ENCODE measurements at places on chromosomes 3 and 15. TPM values are rescaled to one million over a fixed set of nuclear protein-coding genes. Genes with fewer than 3 reads are reported as not detected.

GRCh38 chr15:40906091-40906990 lies 12.1 kb downstream of the VPS18 start:
- DNase-seq = peak; percentile 70

GRCh38 chr3:54353946-54354345 lies 231.6 kb downstream of the CACNA2D3 start:
- DNase-seq = no peak

GRCh38 chr15:40769274-40770146 lies at the start of gene C15orf62:
Gene C15orf62 (plus strand): TSS chr15:40769980. CDS start chr15:40770496, 516 bp downstream.
- DNase-seq = peak; percentile 82

GRCh38 chr3:81380234-81380633 lies 381.2 kb downstream of the GBE1 start:
- no peak for DNase-seq

DNA sequence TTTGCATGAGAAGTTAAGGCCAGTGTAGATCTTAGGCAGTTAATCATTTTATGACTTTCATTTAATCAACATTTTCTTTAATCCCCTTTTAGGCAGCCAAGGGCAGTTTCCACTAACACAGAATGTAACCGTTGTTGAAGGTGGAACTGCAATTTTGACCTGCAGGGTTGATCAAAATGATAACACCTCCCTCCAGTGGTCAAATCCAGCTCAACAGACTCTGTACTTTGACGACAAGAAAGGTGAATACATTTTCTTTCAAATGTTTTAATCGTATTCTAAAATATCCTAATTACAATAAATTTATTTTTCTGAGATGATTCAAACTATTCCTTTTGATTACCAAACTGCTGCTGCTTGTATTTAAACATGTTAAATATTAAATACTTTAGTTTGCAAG lies 843.2 kb downstream of the CADM2 start:
- no peak for DNase-seq

GRCh38 chr3:32397941-32398340 lies 6.3 kb downstream of the CMTM7 start:
- no peak for DNase-seq

DNA sequence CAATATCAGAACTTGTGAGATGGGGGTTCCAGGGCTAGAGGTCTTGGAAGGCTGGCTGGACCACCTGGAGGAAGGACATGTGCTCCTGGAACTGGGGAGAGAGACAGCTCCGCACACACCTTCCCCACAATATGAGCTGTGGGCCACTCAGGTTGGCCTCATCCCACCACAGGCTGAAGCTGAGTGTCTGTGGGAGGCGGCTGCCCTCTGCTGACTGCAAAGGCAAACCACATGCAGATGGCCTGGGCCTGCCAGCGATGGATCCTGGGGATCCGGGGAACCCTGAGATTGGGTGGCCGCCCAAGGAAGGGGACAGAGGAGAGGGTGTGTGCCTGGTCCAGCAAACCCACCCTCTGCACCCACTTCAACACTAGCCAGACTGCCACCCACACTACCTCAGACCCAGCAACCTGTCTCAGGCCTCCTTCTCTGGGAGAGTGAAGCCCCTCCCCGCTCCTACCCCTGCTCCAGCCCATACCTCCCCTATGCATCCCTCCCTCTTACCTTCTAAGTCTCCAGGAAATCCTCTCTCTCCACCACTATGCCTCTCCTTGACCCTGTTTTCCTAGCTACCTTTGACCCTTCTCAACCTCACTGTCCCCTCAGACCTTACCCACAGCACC lies 44.8 kb downstream of the CYP11A1 start:
- peak; percentile 69 for DNase-seq

DNA sequence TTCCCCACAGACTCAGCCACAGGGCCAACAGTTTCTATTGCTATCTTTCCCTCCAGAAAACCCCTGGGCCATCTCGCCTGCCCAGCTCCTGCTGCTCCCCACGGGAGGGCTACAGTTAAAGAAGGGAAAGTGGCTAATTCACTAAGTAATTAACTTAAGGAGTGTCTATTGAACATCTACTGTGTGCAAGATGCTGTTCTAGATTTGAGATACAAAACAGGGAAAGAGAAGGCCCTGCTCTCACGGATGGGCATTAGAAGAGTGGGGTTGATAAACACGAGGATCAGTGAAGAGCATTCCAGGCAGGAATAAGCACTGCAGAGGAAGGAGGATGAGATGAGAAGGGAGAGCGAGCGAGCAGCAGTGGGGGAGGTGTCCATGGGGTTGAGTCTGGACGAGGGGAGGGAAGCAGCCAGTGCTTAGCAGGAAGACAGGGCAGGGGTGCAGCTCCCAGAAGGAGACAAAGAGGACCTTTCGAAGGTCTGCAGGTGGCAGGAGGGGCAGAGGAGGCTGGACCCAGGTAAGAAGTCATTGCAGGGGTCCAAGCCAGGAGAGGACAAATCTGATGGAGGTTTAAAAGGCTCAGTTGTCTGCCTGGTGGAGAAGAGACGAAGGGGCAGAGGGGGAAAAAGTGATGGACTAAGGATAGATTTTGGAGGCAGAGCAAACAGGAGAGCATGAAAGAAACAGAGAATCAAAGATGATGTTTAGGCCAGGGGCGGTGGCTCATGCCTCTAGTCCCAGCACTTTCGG lies 64.7 kb downstream of the KLF15 start:
- DNase-seq = no peak

DNA sequence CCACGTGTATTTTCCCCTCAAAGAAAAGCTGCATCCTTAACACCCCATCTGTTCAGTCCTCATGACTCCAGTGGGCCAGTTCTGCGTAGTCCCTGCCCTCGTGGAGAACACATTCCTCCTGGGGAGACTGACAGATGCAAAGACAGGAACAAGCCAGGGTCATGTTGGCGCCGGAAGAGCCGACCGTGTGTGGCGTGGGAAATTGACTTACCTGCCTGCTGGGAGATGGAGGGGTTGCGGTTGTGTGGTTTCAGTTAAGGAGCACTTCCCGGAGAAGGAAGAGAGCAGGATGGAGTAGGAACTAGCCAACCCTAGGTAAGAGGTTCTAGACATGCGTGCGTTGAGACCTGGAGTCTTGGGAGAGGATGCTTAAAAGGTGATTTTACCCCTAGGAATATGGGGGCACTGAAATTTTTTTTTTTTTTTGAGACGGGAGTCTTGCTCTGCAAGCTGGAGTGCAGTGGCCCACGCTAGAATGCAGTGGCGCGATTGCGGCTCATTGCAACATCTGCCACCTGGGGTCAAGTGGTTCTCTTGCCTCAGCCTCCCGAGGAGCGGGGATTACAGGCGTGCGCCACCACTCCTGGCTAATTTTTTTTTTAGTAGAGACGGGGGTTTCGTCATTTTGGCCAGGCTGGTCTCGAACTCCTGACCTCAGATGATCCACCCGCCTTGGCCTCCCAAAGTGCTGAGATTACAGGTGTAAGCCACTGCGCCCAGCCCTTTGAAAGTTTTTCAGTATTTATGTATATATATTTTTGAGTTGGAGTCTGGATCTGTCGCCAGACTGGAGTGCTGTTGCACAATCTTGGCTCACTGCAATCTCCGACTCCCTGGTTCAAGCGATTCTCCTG lies 1.4 kb downstream of the VHL start:
- DNase-seq = no peak

GRCh38 chr3:129238945-129239705 lies 10.3 kb upstream of the COPG1 start:
- DNase-seq = no peak

- DNase-seq = no peak
These were observed 68.6 kb downstream of the DCLK3 start for GRCh38 chr3:36695769-36696137.

- DNase-seq = no peak
These were observed 46.5 kb downstream of the PSMD6 start for GRCh38 chr3:63976872-63977200.

DNA sequence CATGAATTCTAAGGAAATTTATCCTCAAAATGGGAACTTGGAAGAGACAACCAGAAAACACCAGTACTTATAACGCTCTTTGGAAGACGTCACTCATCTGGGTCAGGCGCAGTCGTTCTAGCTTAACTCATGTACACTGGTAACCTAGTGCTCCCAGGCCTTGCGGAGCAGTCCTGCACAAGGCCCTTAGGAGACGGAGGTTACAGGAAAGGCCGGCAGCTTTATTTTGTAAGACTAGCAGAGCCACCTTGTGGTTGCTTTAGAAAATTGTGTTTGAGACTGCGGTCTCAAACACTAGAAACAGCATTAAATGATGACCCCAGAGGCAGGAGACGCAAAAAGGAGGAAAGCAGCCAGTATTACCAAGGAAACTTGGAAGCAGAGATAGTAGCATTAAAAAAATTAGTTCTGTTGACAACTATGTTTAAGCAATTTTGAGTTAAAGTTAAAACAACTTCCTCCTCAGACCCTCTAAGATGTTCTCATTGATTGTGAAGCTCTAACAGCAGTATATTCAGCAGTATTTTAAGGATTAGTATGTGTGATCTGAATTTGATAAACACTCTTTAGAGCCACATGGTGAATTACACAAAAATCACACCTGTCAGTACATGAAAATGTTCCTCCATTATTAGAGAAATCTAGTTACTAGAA lies 141.9 kb upstream of the C2CD4B start:
- peak; percentile 2 for DNase-seq

- no peak for DNase-seq
These were observed 4.2 kb downstream of the PLXND1 start for GRCh38 chr3:129602309-129602708.

GRCh38 chr15:64351265-64351664 lies 4.7 kb downstream of the CSNK1G1 start:
- no peak for DNase-seq

DNA sequence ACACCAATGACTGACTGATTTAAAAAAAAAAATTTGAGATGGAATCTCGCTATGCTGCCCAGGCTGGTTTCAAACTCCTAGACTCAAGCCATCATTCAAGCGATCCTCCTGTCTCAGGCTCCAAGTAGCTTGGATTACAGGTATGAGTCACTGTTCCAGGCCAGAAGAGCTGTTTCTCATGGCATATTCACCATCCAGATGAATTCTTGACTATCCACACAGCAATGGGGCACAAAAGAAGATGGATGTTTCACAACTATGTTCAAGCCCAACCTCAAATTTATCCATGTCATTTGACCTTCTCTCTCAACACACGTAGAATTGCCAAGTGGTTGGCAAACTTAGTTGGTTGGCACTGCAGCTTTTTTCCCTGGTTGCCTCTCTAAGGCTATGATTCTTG lies 40.6 kb downstream of the PRICKLE2 start:
- no peak for DNase-seq

DNA sequence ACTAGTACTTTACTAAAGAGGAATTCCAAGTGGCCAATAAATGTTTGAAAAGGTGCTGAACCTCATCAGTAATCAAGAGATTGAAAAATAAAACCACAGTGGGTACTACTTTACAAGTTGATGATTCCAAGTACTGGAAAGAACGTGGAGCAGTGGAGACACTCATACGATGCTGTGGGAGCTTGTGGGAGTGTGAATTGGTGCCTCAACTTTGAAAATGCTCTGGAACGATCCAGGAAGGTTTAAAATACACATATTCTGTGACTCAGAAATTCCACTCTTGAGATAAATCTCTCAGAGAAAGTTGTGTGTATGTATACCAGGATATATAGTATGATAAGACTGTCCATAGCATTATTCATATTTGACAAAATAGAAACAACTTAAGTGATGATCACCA lies 9.3 kb downstream of the LRCH3 start:
- DNase-seq = no peak

- DNase-seq = no peak
These were observed 1.4 kb downstream of the PAQR5 start for GRCh38 chr15:69299943-69300588.

- no peak for DNase-seq
These were observed 6.4 kb downstream of the MYL3 start for GRCh38 chr3:46856576-46857471.

GRCh38 chr15:75172284-75172820 lies 29.3 kb upstream of the C15orf39 start:
- DNase-seq = no peak

Gene ST8SIA2
- not detected for total RNA-seq

Gene RLBP1
- not detected for total RNA-seq

Gene MESP1
- 0.24 TPM for total RNA-seq

Gene ACTR8
- 20.3 TPM for total RNA-seq

Gene GHSR
- not detected for total RNA-seq

Gene C3orf49
- total RNA-seq = not detected
